ENCODE measurements at places on chromosomes 7 and 10. TPM values are rescaled to one million over a fixed set of nuclear protein-coding genes. Genes with fewer than 3 reads are reported as not detected.

TRPV5 gene
- total RNA-seq: not detected

PRSS2 gene
- total RNA-seq: not detected

BET1 gene
- total RNA-seq: 23.4 TPM

MEOX2 gene
- not detected for total RNA-seq

PMPCB gene
- total RNA-seq: 84.9 TPM

PHKG1 gene
- 0.64 TPM for total RNA-seq

SOSTDC1 gene
- total RNA-seq: not detected

GPR146 gene
- total RNA-seq: 1.4 TPM

DNA sequence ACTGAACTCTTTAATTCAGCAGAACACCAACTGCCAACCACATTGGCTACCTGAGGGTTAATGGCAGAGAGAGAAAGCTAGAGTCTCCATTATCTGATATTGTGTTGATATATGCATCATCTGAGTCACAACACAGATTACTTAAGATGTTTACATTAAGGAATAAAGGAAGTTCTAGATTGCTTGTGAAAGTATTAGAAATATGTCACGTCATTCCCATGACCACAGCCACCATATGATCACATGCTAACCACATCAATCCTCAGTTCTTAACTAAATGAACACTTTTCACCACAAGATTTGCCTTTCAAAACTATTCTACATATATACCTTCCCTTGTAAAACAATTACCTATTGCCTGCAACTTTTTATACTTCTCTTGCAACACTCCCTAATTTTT, 337.9 kb downstream of the FGFR2 start:
- no peak overlapping the region for H3K4me3 ChIP-seq
- no peaks in the 10 kb centered on the region for H3K4me1 ChIP-seq
- no peak overlapping the region for H3K27ac ChIP-seq
- peaks cover 12% of the 10 kb centered on the region for H3K36me3 ChIP-seq

GRCh38 chr10:78513330-78513729, 479.7 kb downstream of the RPS24 start:
- no peaks in the 10 kb centered on the region for H3K36me3 ChIP-seq

- H3K4me3 ChIP-seq: no peak overlapping the region
- no peaks in the 10 kb centered on the region for H3K27me3 ChIP-seq
- DNase-seq: no peak
- peaks cover 3% of the 10 kb centered on the region for H3K4me1 ChIP-seq
- H3K36me3 ChIP-seq: peaks cover 21% of the 10 kb centered on the region
Measured at GRCh38 chr10:29608062-29608461, 26.7 kb downstream of the SVIL start.

- DNase-seq: no peak
- no peak overlapping the region for H3K4me3 ChIP-seq
- no peaks in the 10 kb centered on the region for H3K27me3 ChIP-seq
- H3K36me3 ChIP-seq: no peaks in the 10 kb centered on the region
Measured at GRCh38 chr7:1732645-1733044, 62.6 kb downstream of the ELFN1 start.

DNA sequence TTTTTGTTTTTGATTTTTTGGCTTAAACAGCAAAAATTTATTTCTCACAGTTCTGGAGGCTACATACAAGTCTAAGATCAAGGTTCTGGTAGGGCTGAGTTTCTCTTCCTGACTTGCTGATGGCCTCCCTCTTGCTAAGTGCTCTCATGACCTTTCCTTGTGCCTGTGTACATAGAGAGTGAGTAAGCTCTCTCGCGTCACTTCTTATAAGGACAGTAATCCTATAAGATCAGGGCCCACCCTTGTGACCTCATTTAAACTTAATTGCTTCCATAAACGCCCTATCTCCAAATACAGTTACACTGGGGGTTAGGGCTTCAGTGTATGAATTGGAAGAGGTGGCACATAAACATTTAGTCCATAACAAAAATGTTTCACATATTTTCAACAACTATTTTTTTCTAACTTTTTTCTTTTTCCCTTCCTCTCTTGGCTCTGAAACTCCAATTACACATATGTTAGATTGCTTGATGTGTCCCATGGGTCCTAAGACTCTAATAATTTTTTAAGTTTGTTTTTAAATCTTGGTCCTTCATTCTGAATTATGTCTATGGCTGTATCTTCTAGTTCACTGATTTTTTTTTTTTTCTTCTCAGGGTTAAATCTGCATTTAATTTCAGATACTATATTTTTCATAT, 149.8 kb downstream of the HBP1 start:
- DNase-seq: no peak
- 0 out of 3 replicates have a peak, but pooled peaks cover 3% of the 10 kb centered on the region for H3K36me3 ChIP-seq
- no peaks in the 10 kb centered on the region for H3K4me1 ChIP-seq

GRCh38 chr10:25912866-25913265, 21.2 kb upstream of the MYO3A start:
- no peaks in the 10 kb centered on the region for H3K4me1 ChIP-seq
- H3K4me3 ChIP-seq: no peak overlapping the region
- no peak overlapping the region for H3K27ac ChIP-seq

GRCh38 chr7:50396856-50397255, 53.3 kb downstream of the FIGNL1 start:
- no peak for DNase-seq
- H3K27me3 ChIP-seq: no peaks in the 10 kb centered on the region
- no peaks in the 10 kb centered on the region for H3K4me1 ChIP-seq
- H3K27ac ChIP-seq: no peak overlapping the region

DNA sequence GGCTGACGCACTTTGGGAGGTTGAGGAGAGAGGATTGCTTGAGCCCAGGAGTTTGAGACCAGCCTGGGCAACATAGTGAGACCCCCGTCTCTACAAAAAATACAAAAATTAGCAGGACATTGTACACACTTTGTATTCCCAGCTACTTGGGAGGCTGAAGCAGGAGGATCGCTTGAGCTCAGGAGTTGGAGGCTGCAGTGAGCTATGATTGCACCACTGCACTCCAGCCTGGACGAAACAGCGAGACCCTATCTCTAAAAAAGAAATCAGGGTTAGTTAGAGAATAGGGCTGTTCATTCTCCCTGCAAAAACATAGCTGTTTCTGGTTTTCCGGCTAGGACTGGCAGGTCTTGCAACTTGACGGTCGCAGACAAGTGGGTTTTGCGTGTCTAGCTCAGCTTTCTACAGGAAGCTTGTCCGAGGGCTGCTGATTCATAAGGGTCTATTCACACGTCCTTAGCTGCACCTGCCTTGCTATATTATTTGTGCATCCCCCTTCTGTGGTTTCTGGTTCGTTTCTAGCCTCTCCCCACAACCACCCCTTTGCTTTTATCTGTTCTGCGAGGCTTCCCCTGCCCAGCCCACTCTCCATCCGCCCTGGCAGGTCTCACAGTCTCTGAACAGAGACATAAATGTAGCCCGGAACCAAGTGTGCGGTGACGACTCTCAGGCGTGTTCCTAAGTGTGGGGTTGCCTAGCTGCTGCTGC, 10.7 kb downstream of the AMZ1 start:
- H3K4me3 ChIP-seq: no peak overlapping the region
- no peaks in the 10 kb centered on the region for H3K36me3 ChIP-seq
- no peaks in the 10 kb centered on the region for H3K4me1 ChIP-seq
- no peak overlapping the region for H3K27ac ChIP-seq

DNA sequence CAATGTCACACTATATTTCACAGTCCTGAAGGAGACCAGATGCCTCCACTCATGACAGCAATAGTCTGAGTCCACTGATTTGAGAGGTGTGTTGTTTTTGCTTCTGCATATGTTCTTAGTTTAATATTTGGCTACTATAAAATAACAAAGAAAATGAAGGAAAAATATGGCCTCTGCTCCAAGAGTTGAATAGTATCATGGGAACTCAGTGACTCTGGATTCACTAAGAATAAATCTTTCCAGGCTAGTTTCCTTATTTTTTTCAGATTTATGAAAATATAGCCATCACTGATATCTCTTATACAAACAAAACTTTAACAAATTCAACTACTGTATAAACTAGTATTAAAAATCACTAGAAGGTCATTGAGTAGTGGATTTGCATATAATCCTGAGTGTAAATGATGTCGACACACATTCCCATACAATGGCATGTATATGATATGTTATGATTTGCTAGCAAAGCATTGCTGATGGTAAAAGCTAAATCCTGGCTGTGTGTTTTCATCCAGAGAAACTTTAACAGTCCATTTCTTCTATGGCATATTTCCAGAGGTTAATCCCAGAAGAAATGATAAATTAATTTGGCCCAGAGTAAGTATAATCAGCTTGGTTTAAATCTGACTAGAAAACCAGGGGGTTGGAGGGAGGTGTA, 66.0 kb upstream of the VIPR2 start:
- no peak overlapping the region for H3K4me3 ChIP-seq
- no peaks in the 10 kb centered on the region for H3K36me3 ChIP-seq
- DNase-seq: no peak
- no peak overlapping the region for H3K27ac ChIP-seq

- no peaks in the 10 kb centered on the region for H3K36me3 ChIP-seq
- no peak overlapping the region for H3K4me3 ChIP-seq
- no peaks in the 10 kb centered on the region for H3K27me3 ChIP-seq
- H3K4me1 ChIP-seq: no peaks in the 10 kb centered on the region
- DNase-seq: no peak
Measured at GRCh38 chr10:77176232-77176631, 461.4 kb downstream of the KCNMA1 start.

- H3K36me3 ChIP-seq: no peaks in the 10 kb centered on the region
- no peak for DNase-seq
- H3K27me3 ChIP-seq: no peaks in the 10 kb centered on the region
- no peak overlapping the region for H3K27ac ChIP-seq
- H3K4me3 ChIP-seq: no peak overlapping the region
Measured at GRCh38 chr10:113977174-113977573, 66.5 kb upstream of the ADRB1 start.

DNA sequence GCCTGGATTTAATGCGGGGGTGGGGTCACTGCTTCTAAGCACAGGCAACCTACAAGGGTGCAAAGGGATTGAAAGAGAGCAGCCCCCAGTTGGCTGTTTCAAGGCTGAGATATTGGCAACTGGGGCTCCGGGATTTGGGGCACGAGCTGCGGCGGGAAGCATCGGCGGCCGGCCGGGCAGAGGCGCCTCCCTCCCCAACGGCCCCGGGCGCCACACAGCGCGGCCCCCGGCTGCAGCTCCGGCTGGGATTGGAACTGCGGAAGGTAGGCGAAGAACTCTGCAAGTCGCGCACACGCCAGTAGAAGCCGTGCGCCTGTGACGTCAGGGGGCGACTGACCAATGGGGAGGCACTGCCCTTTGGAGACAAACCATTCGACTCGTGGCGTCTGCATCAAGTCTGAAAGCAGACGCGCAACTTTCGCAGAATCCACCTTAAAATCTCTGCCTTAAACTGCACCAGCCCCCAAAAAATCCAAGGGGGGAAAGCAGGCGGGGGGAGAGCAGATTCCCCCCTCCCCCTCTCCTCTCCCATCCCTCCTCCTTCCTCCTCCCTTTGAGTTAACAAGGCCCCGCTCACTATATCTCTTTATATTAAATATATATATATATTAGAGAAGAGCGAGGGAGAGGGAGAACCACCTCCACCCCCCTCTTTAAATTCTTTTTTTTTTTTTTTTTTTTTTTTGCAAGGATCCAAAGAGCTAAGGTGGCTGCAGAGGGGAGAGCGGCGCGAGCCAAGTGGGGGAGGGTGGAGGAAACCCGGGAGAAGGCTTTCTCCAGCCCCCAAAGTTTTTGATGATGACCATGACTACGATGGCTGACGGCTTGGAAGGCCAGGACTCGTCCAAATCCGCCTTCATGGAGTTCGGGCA, at the start of gene DLX6:
Gene DLX6 (plus strand): TSS at position 371 of the 872 bp plus-strand sequence. CDS start 425 bp downstream, at position 796.
- H3K27me3 ChIP-seq: peaks cover 86% of the 10 kb centered on the region
- no peaks in the 10 kb centered on the region for H3K36me3 ChIP-seq
- H3K27ac ChIP-seq: no peak within 1 kb of the TSS

- H3K36me3 ChIP-seq: no peaks in the 10 kb centered on the region
- H3K27ac ChIP-seq: no peak overlapping the region
- DNase-seq: no peak
- no peak overlapping the region for H3K4me3 ChIP-seq
Measured at GRCh38 chr7:147774461-147774860, 816.1 kb upstream of the C7orf33 start.

GRCh38 chr10:33314811-33315561, 19.5 kb downstream of the NRP1 start:
- no peak overlapping the region for H3K27ac ChIP-seq
- no peaks in the 10 kb centered on the region for H3K27me3 ChIP-seq
- no peaks in the 10 kb centered on the region for H3K36me3 ChIP-seq
- H3K4me1 ChIP-seq: peaks cover 2% of the 10 kb centered on the region

DNA sequence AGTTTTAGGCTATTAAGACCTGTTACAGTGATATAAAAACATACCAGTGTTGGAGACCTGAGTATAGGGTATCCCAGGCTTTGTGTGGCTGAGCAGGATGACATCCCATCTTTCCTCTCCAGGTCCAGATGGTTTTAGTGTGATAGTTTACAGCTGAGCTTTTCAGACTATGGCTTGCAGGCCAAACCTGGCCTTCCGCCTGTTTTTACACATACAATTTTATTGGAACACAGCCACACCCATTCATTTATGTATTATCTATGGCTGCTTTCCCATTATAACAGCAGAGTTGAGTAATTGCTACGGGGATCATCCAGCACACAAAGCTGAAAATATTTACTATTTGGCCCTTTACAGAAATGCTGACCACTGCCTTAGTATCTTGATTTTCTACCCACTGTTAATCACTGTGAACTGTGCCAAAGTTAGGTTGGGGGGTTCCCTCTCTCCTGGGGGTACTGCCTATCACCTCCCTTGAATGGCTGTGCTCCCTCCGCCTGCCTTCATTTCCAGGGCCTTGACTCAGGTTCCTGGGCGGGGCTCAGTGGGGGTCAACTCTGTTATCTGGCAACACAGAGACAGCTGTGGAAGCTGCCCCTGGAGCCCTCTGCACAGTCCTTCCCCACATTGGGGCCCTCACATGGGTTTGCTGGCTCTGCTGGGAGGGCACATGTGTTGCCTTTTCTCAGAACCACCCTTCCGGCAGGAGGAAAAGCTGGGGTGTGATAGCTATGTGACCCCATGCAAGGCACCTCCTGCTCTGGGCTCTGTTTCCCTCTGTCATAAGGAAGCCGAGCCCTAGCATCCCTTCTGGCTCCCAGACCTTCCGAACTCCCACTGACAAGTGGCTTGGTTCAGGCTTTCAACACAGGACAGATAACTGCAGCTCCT, 40.3 kb upstream of the SH2D4B start:
- H3K36me3 ChIP-seq: peaks cover 4% of the 10 kb centered on the region
- no peaks in the 10 kb centered on the region for H3K4me1 ChIP-seq
- no peak overlapping the region for H3K4me3 ChIP-seq
- no peak overlapping the region for H3K27ac ChIP-seq

DNA sequence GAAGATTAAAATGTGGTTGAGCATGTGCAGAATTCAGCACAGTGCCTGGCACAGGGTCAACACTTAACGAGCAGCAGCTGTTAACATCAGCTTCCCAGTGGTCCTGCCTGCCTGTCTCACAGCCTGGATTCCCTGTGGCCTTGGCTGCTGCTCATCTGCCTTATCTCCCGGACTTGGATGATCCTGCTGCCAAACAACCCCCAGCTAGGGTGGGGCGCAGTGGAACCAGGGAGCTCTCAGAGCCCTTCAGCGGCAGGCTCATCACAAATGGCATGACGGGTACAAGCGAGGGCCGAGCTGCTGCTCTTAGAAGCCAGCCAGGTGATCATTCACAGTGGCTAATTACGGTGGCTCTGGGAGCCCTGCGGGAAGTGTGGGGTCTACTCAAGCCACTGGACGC, 13.0 kb upstream of the SMARCD3 start:
- no peaks in the 10 kb centered on the region for H3K4me1 ChIP-seq
- H3K36me3 ChIP-seq: no peaks in the 10 kb centered on the region

- H3K27ac ChIP-seq: no peak overlapping the region
- no peak for DNase-seq
- peaks cover 19% of the 10 kb centered on the region for H3K36me3 ChIP-seq
Measured at GRCh38 chr7:159246702-159247480, 102.2 kb upstream of the VIPR2 start.

GRCh38 chr7:33671531-33672262, 233.6 kb upstream of the BMPER start:
- no peaks in the 10 kb centered on the region for H3K36me3 ChIP-seq
- DNase-seq: no peak
- H3K27ac ChIP-seq: no peak overlapping the region
- no peaks in the 10 kb centered on the region for H3K27me3 ChIP-seq
- no peak overlapping the region for H3K4me3 ChIP-seq

Measured in H9 (cell line).